CD4-positive, alpha-beta T cell treated with Interleukin-21 for 1 hour (primary cell): ENCODE measurements at places on chromosomes 5 and 9.

GRCh38 chr5:160903551-160903950 is 51.5 kb upstream of the ATP10B start:
- DNase-seq = no peak

DNA sequence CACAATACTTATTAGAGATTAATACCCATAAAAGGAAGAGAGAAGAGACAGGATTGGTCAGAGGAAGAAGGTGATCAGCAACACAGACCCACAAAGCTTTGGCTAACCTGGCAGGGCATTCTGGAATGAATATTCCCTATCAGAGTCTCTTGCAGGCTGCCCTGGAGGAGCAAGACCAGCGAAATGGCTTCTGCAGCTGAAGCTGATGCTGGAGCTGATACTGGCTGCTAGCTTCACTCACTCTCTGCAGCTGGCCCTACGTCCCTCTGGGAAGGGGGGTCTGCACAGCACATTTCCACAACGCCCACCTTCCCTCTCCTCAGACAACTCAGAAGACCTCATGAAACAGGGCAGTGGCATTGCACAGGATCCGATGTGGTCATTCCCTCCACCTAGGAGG is 169.9 kb upstream of the EFNA5 start:
- DNase-seq = no peak

DNA sequence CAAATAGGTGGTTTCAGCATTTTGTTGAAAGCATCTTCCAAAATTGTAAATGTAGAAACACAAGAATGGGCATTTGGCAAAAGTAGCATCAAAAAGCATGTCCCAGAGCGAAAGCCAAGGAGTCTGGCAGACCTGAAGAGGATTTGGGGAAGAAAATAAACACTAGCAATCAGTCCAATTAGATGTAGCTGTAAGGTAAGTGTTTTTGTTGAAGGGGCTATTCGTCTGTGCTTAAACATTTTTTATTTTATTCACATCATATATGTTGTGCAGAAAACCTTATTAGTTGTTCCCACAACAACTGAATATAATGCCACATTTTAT is 954.1 kb upstream of the COX7C start:
- no peak for DNase-seq

DNA sequence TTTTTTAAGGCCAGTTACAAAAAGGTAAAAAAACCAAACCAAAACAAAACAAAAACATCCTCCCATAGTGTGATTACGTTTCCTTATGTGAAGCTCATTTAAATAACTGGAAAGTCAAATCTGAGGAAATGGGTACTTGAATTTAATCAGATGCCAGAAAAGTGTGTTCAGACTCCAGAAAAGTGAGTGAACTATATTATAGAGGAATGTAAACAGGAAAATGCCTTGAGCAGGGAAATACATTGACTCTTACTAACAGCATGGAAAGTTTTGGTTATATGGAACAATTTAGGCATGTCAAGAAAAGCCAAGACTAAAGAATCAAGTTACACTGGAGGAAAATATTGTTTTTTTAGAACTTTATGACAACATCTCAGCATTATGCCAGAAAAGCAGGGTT is 37.8 kb upstream of the RNF20 start:
- DNase-seq = no peak

GRCh38 chr9:38082446-38083287 is 13.6 kb upstream of the SHB start:
- DNase-seq = no peak

GRCh38 chr5:68047035-68047434 is 168.5 kb upstream of the PIK3R1 start:
- no peak for DNase-seq
